ENCODE measurements at places on chromosomes 16 and 17.

GRCh38 chr17:66426397-66427033 lies 124.1 kb downstream of the PRKCA start:
- no peaks in the 10 kb centered on the region for H3K4me1 ChIP-seq
- H3K27ac ChIP-seq = no peak overlapping the region
- H3K4me3 ChIP-seq = no peak overlapping the region
- H3K27me3 ChIP-seq = no peaks in the 10 kb centered on the region
- DNase-seq = peak; percentile 47
- no peaks in the 10 kb centered on the region for H3K36me3 ChIP-seq

DNA sequence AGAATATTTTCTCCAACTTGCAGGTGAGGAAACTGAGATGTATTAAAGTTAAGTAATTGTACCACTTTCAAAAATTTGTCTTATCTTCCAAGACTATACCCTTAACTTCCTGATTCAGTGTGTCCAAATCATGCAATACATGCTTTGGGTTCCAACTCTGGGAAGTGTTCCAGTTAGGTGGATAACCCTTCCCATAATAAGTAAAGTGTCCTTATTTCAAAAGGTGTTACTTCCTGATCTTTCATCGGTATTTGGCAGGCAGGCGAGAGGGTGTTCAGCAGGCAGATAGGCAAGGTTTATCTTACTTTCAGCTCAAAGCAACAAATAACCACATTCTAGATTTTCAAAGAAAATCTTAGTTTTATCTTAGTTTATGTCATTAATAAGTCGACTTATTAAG lies 46.3 kb upstream of the ARHGAP44 start:
- H3K4me1 ChIP-seq = no peaks in the 10 kb centered on the region
- DNase-seq = peak; percentile 43
- no peaks in the 10 kb centered on the region for H3K36me3 ChIP-seq
- H3K27ac ChIP-seq = no peak overlapping the region

DNA sequence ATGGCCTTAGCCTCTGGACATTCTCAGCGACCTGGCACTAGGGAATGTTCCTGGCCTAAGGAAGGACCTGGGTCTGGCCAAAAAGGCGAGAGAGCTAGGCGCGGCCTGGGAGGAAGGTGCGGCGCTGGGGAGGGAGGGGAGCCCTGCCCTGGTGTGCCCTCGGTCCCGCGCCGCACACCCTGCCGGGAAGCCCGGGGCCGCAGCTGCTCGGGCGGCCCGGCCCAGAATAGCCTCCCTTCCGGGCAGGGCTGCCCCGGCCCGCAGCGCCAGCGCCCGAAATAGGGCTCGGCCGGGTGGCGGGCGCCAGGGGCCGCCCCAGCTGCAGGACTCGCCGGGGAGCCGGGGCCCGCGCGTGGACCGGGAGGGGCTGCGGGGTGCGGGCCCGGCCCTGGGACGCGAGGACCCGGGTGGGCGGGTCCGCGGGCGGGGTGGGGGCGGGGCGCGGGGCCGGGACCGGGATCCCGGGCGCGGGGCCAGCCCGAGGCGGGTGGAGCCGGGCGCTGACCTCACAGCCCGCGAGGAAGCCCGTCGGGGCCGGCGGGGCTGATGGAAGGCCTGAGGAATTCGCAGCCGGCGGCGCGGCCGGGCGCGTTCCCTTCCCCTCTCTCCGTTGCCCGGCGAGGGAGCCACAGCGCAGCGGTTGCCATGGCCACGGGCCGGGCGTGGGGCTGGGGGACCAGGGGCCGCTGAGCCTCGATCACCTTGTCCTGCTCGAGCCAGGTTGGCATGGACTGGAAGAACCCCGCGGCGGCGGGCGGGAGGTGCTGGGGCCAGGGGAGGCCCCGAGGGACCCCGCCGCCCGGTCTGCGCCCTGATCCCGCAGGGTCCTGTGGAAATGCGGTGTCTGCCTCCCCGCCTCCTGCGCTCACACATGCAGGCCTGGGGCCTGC lies 18.1 kb downstream of the SOCS3 start:
- no peak overlapping the region for H3K4me3 ChIP-seq
- peaks cover 2% of the 10 kb centered on the region for H3K4me1 ChIP-seq
- H3K27ac ChIP-seq = peak overlapping the region; percentile 48
- peaks cover 45% of the 10 kb centered on the region for H3K27me3 ChIP-seq
- H3K36me3 ChIP-seq = no peaks in the 10 kb centered on the region
- peak; percentile 71 for DNase-seq

DNA sequence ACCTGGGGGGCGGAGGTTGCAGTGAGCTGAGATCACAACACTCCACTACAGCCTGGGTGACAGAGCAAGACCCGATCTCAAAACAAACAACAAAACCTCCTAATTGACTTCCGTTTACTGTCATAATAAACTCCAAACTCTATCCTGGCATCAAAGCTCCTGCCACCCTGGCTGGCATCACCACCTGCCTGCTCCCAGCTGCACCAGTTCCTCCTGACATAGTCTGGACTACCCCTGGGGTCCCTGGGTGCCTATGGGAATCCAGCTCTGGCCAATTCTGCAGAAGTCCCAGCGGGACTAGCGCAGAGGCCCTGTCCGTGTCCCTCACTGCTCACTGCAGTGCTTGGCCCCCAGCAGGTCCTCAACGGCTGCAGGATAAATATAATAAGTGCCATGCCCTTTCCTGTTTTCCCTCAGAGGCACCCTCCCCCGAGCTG lies 723 bp downstream of the NTHL1 start:
- DNase-seq = no peak
- no peaks in the 10 kb centered on the region for H3K4me1 ChIP-seq
- H3K27ac ChIP-seq = peak overlapping the region; percentile 47
- no peaks in the 10 kb centered on the region for H3K27me3 ChIP-seq
- H3K36me3 ChIP-seq = peaks cover 59% of the 10 kb centered on the region

DNA sequence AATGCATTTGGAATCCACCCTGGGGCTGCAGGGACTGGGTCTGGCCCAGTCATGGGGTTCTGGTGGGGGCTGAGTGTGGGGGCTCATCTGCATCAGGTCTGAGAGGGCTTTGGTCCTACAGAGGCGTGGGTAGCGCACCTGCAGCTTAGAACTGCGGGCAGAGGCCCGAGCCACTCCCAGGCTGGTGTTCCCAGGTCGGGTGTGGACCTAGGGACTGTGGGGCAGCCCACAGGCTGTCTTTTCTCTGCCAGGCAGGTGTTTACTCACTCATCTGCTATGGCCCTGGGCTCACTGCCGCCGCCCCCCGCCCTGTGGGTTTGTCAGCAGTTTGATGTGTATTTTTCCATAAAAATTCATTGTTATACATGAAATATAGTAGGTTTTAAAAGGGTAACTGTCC lies 27.0 kb upstream of the DOC2B start:
- H3K4me1 ChIP-seq = no peaks in the 10 kb centered on the region
- no peak for DNase-seq
- H3K4me3 ChIP-seq = no peak overlapping the region
- no peaks in the 10 kb centered on the region for H3K27me3 ChIP-seq
- H3K36me3 ChIP-seq = no peaks in the 10 kb centered on the region

GRCh38 chr17:31492880-31493655 lies 101.6 kb downstream of the RAB11FIP4 start:
- peak overlapping the region; percentile 63 for H3K27ac ChIP-seq
- H3K36me3 ChIP-seq = no peaks in the 10 kb centered on the region
- H3K27me3 ChIP-seq = peaks cover 9% of the 10 kb centered on the region
- no peak overlapping the region for H3K4me3 ChIP-seq
- no peak for DNase-seq
- peaks cover 60% of the 10 kb centered on the region for H3K4me1 ChIP-seq

DNA sequence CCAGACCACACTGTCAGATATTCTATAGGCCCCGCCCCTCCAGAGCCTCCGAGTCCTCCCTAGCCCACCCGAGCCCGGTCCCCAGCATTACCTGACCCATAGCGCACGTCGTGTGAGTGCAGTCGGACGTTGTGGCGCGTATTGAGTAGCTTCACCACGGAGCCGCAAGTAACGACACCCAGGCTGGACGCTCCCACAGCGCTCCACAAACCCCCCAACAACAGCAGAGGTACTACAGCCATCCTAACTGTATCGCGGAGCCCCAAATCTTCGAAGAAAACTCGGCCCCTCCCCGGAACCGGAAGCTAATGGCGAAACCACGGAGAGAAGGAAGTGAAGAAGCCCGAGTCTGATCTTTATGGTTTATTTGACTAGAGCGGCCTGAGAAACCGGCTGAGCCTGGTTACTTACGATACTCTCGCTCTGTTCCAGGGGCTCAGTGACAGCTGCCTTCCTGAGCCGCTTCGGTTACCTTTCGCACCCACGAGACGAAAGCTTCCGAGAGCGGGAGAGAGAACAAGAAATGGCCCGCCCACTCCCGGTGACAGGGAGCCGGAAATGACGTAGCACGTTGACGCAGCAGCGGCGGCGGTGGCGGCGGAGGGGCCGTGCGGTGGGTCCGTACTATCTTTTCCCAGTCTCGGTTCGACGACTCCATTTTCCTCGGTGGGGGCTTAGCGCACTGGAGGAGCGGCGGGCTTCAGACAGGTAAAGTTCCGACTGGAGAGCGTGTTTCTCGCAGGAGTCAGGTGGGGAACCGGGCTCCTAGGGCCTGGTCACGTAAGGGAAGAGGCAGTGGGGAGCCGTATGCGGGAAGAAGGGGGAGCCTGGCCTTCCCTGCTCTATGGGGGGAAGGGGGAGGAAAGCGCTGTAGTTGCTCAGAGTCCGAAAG lies at the start of the genes SDF2 and SUPT6H:
TSS of gene SDF2 (minus strand) at position 272 of the 892 bp plus-strand sequence. CDS start at position 242, 30 bp downstream.
TSS of gene SUPT6H (plus strand) at position 571 of the 892 bp plus-strand sequence. CDS start 11,197 bp downstream, outside the sequence.
- H3K36me3 ChIP-seq = peaks cover 37% of the 10 kb centered on the region
- no peaks in the 10 kb centered on the region for H3K27me3 ChIP-seq
- H3K27ac ChIP-seq = peak within 1 kb of the TSS; percentile 90

DNA sequence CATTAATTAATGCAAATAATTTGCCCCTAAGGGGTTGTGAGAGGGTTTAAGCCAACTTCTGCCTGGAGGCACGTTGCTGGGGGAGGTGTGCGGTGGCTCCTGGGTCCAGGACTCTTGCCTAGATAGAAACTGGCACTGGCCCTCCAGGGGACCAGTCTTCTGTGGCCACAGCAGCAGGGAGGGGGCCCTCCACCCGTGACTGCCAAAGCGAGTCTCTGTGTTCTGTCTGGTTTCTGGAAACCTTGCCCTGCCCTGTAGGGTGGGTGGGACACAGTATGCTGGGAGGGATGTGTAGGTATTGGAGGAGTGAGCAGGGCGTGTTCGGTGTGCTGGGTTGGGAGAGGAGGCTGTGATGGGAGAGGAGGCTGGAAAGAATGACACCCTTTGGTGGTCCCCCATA lies 78.8 kb downstream of the TBC1D16 start:
- no peak overlapping the region for H3K4me3 ChIP-seq
- DNase-seq = no peak
- no peaks in the 10 kb centered on the region for H3K27me3 ChIP-seq
- H3K27ac ChIP-seq = no peak overlapping the region
- no peaks in the 10 kb centered on the region for H3K4me1 ChIP-seq
- H3K36me3 ChIP-seq = no peaks in the 10 kb centered on the region

DNA sequence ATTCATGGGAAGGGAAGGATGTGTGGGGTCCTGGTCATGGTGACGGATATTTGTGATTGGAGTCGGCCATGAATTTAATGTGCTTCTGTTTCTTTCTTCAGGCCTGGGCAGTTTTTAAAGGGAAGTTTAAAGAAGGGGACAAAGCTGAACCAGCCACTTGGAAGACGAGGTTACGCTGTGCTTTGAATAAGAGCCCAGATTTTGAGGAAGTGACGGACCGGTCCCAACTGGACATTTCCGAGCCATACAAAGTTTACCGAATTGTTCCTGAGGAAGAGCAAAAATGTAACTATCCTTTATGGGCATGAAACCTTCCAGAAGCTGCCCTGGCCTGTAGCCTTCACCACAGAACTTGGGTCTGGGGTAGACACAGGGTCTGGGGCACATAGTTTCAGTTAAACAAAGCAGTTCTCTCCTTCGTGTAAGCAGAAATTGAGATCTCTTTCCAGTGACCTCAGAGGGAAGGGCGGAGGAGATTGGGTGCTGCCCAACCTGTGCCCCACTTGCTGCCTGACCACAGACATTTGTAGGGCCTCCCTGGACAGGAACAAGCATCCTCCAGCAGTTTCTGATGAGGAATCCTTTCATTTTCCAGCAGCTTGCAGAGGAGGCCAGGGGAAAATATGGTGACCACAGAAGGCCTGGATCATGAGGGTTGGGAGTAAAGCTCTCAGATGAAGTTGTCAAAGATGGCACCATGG lies 10.1 kb downstream of the IRF8 start:
- no peak overlapping the region for H3K4me3 ChIP-seq
- H3K27ac ChIP-seq = peak overlapping the region; percentile 69
- peaks cover 23% of the 10 kb centered on the region for H3K4me1 ChIP-seq
- H3K27me3 ChIP-seq = no peaks in the 10 kb centered on the region
- H3K36me3 ChIP-seq = peaks cover 18% of the 10 kb centered on the region

- H3K36me3 ChIP-seq = no peaks in the 10 kb centered on the region
- no peak for DNase-seq
- no peak overlapping the region for H3K27ac ChIP-seq
- no peak overlapping the region for H3K4me3 ChIP-seq
These were observed 52.5 kb upstream of the WSB1 start for GRCh38 chr17:27241346-27241946.

DNA sequence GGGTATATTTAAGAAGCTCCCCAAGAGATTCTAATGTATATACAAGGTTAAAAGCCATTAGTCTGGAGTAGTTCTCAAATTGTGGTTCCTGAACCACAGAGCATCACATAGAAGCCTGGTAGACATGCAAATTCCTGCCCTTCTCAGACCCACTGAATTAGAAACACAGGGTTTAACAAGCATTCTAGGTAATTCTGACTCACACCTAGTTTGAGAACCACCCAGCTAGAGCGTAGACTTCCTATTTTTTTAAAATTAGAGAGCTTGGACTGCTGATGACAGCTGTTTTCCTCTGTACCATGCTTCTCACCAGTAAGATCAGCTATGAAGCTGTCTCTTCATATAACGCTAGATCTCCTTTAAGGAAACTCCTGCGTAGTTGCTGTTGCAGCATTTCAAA lies 50.6 kb downstream of the HS3ST3B1 start:
- H3K27me3 ChIP-seq = no peaks in the 10 kb centered on the region
- H3K27ac ChIP-seq = no peak overlapping the region
- no peak overlapping the region for H3K4me3 ChIP-seq
- H3K36me3 ChIP-seq = no peaks in the 10 kb centered on the region
- no peaks in the 10 kb centered on the region for H3K4me1 ChIP-seq

DNA sequence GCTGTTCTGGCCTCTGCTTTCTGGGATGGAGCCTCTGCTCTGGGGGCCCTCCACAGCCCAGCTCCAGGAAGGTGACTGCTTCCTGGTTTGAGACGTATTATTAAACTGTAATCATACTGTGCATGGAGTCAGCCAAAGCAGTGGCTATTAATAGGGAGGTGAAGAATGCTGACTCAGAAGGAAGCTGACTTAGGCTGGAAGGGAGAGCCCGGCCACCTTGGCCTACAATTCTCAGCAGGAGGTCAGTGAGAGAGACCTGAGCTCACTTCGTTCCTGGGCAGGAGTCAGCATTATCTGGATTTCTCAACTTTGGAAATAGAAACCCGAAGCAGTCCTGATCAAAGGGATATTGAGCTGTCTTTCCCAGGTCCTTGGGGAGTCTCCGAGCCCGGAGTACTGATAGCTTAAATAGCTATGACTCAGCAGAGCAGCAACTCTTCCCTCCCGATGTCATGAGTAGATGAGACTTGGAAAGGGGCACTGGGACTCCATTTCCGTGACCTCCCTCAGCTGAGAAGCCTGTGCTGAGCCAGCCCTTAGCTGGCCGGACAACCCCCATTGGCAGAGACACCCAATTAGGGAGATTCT lies 91.8 kb downstream of the YPEL2 start:
- no peak overlapping the region for H3K4me3 ChIP-seq
- peaks cover 4% of the 10 kb centered on the region for H3K4me1 ChIP-seq
- DNase-seq = peak; percentile 65
- H3K27me3 ChIP-seq = no peaks in the 10 kb centered on the region
- no peaks in the 10 kb centered on the region for H3K36me3 ChIP-seq

All from small intestine (tissue), 16 donors.